Activated naive CD4-positive, alpha-beta T cell treated with anti-CD3 and anti-CD28 coated beads for 36 hours (primary cell): ENCODE measurements at places on chromosomes 7 and 10. TPM values are rescaled to one million over a fixed set of nuclear protein-coding genes. Genes with fewer than 3 reads are reported as not detected.

- no peak for DNase-seq
Observed at GRCh38 chr10:132900211-132900756, 42.1 kb downstream of the CFAP46 start.

DNA sequence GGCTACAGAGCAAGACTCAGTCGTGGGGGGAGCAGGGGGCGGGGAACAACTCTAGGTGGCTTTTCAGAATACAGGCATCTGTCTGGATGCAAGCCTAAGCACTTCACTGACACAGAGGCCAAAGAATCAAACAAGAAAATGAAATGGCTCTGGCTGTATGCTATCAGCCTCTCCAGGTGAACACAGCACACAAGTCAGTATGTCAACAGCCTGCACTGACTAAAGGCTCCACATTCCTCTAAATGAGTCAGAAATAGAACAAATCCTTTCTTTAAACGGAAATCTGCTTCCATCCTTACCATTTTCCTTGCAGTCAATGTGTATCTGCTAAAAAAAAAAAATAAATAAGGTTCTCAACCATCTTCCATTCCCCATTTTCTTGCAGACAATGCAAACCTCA is 88.3 kb downstream of the ARMH3 start:
- DNase-seq: no peak

DNA sequence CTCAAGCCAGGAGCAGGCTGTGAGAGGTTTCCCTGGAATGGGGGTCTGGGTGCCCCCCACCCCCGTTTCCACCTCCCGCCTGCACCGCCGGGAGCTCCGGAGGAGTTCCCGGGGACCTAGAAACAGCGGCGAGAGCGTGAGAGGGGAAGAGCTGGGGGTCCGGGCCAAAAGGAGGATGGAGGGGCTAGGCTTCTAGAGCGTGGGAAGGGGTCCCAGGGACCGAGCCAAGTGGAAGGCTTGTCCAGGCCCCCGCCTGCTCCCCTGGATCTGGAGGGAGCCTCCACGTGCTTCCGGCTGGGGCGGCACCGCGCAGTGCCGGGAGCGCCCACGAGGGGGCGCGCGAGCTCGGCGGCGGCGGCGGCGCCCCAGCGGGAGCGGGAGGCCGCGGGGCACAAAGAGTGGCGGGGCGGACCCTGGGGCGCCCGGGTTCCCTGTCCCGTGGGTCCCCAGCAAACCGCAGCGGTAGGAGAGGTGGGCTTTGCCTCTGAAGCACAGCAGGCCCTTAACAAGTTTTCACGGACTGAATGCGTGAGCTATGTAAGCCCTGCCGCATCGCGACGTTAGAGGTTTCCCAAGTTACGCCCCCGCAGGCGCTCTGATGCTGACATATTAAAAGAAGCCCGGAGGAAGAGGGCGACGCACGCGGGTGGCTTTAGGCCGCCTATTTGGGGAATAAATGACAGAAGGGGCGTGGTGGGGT is 104.4 kb upstream of the LRRC4 start:
- DNase-seq: peak; percentile 78

DNA sequence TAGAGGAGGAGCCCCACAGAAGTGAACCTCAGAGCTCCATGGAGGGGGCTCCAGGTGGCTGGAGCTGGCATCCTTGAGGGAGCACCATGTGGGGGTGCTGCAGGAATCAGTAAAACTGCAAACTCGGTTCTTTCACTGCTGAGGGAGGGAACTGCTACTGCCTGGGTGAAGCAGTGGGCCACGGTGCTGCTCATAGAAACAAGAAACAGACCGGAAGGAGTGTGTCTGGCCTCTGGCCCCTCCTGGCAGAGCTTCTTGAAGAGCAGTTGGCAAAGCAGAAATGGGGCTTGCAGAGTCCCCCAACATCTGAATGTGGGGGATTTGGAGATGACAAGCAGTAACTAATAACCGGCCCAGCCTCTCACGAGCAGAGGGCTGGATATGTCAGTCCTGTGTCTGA is 23.8 kb downstream of the TACC2 start:
- DNase-seq: no peak

Gene KCND2
- not detected for total RNA-seq
